Hair follicle dermal papilla cell (primary cell): ENCODE measurements at places on chromosomes 13 and 19. TPM values are rescaled to one million over a fixed set of nuclear protein-coding genes. Genes with fewer than 3 reads are reported as not detected.

The S1PR4 gene
- not detected in 2 replicates for total RNA-seq

The MBD3L2 gene
- total RNA-seq = not detected in 2 replicates

The SH2D3A gene
- total RNA-seq = not detected in 2 replicates

The MEF2B gene
- total RNA-seq = not detected in 2 replicates

The KLK15 gene
- not detected in 2 replicates for total RNA-seq
